Mammary epithelial cell (primary cell): ENCODE measurements at places on chromosomes 12 and 14. TPM values are rescaled to one million over a fixed set of nuclear protein-coding genes. Genes with fewer than 3 reads are reported as not detected.

The NRXN3 gene
- total RNA-seq, result 0.08 and 0.75 TPM in 2 replicates

The LMNTD1 gene
- 0.33 and 0.83 TPM in 2 replicates for total RNA-seq

The AQP6 gene
- 0.14 and 0.19 TPM in 2 replicates for total RNA-seq

The PTHLH gene
- total RNA-seq, result 70.5 and 200 TPM in 2 replicates

The HVCN1 gene
- total RNA-seq, result 0.33 TPM

The OR4E2 gene
- total RNA-seq, result not detected

The JDP2 gene
- total RNA-seq, result 39.7 TPM

The GPR84 gene
- total RNA-seq, result 0.17 TPM

The FBLN5 gene
- total RNA-seq, result 1.1 and 2.0 TPM in 2 replicates

The ACOT6 gene
- total RNA-seq, result not detected in 2 replicates

The LTB4R2 gene
- 26.2 and 33.8 TPM in 2 replicates for total RNA-seq

The SLC6A15 gene
- total RNA-seq, result 26.7 TPM

The TTC7B gene
- total RNA-seq, result 29.3 and 43.9 TPM in 2 replicates

The PRH2 gene
- not detected in 2 replicates for total RNA-seq

The FIGNL2 gene
- total RNA-seq, result 0.50 TPM

The SIX6 gene
- total RNA-seq, result not detected in 2 replicates

The KSR2 gene
- total RNA-seq, result 0.05 and 0.08 TPM in 2 replicates

The DLGAP5 gene
- 7.8 and 33.9 TPM in 2 replicates for total RNA-seq

The FOXN3 gene
- total RNA-seq, result 17.0 TPM

The MORN3 gene
- total RNA-seq, result not detected

The MIP gene
- not detected in 2 replicates for total RNA-seq

The BBOF1 gene
- 7.2 TPM for total RNA-seq

The OLR1 gene
- not detected in 2 replicates for total RNA-seq

The SIX1 gene
- 0.17 TPM for total RNA-seq

The TMEM229B gene
- 2.0 and 3.0 TPM in 2 replicates for total RNA-seq

The SMIM41 gene
- 0.17 TPM for total RNA-seq

The TPCN1 gene
- total RNA-seq, result 45.5 and 62.3 TPM in 2 replicates

The MAP1LC3B2 gene
- 1.5 TPM for total RNA-seq
